ENCODE measurements at places on chromosomes 4 and X.

- no peak for DNase-seq
Observed at GRCh38 chrX:47184486-47184885, 9.1 kb upstream of the UBA1 start.

- DNase-seq = no peak
Observed at GRCh38 chr4:182775075-182775474, 142.1 kb downstream of the DCTD start.

- DNase-seq = no peak
Observed at GRCh38 chr4:67468830-67469229, 76.5 kb downstream of the CENPC start.

DNA sequence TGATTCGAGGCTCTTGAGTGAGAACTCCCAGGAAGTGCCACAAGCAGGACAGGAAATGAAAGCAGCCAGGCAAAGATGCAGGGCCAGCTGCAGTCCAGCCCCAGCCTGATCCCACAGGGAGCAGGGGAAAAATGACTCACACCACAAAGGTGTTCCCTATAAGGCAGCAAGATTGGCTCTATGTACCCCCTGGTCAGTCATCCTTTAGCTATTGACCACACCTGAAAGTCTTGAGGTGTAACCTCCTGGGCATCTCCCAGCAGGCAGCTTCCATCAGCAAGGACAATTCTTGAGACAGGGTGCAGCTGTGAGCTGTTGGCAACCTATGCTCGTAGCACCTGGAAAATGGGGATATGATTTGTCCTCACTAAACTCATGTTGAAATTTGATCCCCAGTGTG lies 27.9 kb upstream of the EXOC1L start:
- DNase-seq = no peak

DNA sequence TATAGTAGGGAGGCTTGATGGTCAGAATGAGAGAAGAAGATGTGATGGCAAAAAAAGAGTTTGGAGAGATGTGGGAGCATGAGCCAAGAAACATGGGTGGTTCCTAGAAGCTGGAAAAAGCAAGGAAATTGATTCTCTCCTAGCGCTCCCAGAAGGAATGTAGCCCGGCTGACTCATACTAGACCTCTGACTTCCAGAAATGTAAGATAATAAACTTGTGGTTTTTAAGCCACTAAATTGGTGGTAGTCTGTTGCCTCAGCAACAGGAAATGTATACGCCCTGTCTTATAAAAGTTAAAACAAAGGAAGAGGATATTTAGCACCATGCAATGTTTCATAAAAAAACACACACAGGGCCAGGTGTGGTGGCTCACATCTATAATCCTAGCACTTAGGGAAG lies 182.7 kb upstream of the PCDH7 start:
- DNase-seq = no peak

DNA sequence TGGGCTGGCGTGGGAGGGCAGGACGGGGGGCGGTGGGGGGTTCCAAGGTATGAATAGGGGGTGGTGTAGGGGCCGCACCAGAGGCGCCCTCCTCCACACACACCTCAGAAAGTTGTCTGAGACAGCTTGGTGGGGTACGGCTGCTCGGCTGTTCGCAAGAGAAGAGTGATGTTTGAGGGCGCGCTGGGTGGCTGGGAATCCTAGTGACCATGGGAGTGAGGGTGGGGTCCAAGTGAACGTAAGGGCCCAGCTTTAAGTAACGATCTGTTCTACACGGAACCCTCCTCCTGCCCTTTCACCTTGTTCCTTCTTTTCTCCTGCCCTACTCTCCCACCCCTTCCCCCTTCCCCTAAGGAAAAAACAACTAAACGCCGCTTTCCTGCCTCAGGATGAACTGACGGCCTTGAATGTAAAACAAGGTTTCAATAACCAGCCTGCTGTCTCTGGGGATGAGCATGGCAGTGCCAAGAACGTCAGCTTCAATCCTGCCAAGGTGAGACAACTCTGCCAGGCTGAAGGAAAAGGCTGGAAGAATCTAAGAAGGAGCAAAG lies 664 bp downstream of the MED12 start:
- no peak for DNase-seq

GRCh38 chrX:40383969-40384368 lies 196.8 kb upstream of the ATP6AP2 start:
- DNase-seq = no peak

GRCh38 chrX:47321386-47321785 lies 49.0 kb upstream of the ZNF157 start:
- no peak for DNase-seq

GRCh38 chr4:12036450-12036849 lies 607.8 kb upstream of the HS3ST1 start:
- no peak for DNase-seq

DNA sequence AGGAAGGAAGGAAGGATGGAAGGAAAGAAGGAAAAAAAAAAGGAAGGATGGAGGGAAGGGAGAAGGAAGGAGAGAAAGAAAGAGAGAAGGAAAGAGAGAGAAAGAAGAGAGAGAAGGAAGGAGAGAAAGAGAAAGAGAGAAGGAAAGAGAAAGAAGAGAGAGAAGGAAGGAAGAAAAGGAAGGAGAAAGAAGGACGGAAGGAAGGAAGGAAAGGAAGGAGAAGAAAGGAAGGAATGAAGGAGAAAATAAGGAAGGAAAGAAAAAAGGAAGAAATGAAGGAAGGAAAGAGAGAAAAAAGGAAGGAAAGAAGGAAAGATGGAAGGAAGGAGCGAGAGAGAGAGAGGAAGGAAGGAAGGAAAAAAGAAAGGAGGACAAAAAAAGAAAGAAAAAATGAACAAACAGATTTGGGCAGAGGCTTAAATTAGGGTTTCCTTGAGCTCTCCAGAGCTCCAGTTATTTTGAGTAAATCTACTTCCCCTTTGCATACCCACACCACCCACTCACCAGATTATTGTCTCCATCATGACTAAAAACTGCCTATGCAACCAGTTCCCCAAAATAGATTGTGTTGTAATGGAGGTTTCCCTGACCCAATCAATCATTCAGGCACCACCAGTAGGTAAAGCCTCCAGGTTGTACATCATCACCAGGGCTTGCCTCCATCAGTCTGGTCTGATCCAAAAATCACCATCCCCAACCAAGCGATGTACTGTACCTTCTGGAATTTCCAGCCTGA lies 1722.9 kb upstream of the PCDH10 start:
- no peak for DNase-seq

DNA sequence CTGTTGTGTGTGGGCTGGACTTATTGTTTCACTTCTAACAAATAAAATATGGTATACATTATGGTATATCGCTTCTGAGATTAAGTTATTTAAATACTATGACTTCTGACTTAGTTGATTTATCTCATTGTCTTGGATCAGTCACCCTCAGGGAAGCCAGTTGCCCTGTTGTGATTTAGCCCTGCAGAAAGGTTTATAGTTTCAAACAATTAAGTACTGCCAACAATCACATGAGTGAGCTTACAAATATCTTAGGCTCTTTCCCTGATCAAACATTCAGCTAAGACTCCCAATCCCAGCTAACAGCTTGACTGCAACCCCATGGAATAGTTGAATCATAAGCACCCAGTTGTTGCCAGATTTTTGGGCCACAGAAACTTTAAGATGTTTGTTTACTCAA lies 85.4 kb downstream of the MAGEC1 start:
- no peak for DNase-seq

GRCh38 chr4:8595237-8596087 lies 2.9 kb downstream of the CPZ start:
- no peak for DNase-seq

GRCh38 chr4:27692158-27692557 lies 831.5 kb downstream of the STIM2 start:
- no peak for DNase-seq

DNA sequence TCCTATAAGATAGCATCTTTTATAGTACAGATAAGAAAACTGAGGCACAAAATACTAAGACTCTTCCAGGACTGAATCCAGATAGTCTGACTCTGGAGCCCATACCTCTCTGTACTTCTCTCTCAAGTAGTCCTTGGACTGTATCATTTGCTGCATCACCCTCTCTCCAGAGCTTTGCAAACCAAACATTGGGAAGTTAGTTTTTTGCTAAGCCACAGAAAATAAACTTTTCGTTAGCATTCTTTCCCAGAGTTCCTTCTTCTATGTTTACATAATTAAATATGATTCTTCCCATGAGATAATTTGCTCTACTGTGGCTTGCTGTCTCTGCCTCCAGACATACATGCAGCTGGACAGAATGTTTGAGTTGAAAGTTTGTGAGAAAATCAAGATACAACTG lies 22.0 kb downstream of the PPEF2 start:
- DNase-seq = no peak

GRCh38 chrX:19728915-19729314 lies 158.5 kb downstream of the SH3KBP1 start:
- no peak for DNase-seq

GRCh38 chr4:122847931-122848330 lies 21.3 kb downstream of the FGF2 start:
- DNase-seq = no peak

DNA sequence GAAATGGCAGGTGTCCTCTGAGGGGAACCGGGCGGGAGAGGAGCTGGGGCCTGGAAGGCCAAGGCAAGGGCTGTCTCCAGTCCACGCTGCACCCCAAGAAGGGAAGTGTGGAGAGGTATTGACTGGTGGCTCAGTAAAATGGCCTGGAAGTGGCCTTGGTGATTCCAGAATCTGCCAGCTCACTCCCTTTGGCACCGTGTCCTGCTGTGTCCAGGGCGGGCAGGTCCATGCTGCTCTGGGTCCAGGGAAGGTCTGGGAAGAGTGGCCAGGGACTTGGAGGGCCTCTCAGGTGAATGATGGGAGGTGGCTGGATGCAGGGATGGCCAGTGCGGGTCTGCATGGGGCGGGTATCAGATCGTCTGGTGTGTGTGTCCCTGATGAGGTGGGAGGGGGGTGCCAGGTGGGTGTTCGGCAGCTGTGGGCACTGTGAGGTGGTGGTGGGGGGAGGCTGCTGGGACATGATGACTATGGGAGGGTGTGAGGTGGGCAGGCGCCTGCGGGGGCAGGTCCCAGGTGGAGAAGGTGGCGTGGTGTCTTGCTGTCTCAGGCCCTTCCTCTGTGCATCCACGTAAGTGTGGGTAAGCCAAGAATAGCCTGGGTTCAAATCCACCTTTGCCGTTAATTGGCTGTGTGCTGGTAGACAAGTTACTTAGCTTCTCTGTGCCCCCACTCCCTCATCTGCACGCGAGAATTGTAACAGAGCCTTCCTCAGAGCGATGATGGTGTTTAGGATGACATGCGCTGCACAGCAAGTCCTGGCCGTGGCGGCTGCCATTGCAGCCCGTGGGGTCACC lies 17.7 kb downstream of the RGS12 start:
- DNase-seq = no peak

GRCh38 chrX:76183289-76184049 lies 10.6 kb downstream of the PBDC1 start:
- no peak for DNase-seq

DNA sequence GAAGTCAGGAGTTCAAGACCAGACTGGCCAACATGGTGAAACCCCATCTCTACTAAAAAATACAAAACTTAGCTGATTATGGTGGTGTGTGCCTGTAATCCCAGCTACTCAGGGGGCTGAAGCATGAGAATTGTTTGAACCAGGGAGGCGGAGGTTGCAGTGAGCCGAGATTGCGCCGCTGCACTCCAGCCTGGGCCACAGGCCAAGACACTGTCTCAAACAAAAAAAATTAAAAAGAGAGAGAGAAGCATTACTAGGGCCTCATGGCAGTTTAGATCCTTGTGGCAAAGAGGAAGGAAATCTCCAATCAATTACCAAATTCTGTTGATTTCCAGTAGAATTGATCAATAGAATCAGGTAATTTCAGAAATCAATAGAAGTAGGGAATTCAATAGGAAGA lies 16.8 kb upstream of the SLC34A2 start:
- DNase-seq = no peak

- no peak for DNase-seq
Observed at GRCh38 chr4:96913441-96914080, 1073.7 kb downstream of the PDHA2 start.

GRCh38 chr4:47704693-47705325 lies 133.1 kb downstream of the CORIN start:
- DNase-seq = no peak

DNA sequence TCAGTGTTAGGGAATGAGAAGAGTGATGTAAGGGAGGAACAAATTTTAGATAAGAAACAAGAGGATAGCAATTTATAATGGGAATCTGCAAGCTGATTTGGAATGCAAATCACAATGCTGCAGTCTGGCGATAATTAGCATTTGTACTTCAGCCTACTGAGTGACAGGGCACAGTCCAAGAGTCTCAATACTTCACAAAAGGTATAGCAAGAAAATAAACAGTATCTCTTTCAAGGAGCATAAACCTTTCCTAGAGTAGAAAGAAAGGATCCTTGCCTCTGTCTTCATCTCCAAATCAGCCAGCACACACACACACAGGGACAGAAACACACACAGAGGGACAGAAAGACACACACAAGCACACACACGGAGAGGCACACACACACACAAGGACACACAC lies 1.1 kb upstream of the GPM6A start:
- no peak for DNase-seq

DNA sequence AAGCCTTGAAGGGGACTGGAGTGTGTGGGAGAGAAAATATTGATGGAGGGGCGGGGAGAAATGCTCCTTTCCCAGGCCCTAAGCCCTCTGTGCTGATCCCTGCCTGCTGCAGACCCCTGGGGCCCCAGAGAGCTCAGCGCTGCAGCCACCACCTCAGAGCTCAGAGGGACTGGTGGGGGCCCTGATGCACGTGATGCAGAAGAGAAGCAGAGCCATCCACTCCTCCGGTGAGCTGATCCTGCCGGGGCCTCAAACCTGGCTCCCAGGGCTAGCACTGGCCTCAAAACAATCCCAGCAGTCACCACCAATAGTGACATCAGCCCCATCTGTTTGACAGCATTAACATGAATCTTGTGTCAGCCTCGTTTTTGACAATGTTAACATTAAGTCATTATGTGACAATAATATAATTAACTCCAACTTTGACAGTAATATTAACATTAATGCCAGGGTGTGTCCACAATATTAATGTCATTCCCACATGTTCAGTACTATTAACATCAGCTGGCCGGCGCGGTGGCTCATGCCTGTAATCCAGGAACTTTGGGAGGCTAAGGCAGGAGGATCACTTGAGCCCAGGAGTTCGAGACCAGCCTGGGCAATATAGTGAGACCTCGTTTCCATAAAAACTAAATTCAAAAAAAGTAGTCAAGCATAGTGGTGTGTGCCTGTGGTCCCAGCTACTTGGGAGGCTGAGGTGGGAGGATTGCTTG lies 5.8 kb downstream of the WAS start:
- no peak for DNase-seq

DNA sequence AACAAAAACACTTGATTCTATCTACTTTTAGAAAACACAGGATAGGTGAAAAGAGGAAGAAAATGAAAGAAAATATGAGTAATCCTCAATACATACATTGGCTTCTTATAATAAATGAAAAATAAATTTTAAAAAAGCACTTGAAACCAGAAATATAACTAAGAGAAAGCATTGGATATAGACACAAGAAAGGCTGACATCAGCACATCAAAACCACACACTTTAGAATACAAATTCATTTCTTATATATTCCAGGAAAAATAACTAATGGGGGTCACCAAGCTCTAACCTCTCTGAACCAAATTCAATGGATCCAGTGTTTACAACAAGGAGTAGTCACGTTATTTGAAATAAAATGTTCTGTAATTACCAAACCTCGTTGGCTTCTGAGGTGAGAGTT lies 133.5 kb downstream of the REELD1 start:
- no peak for DNase-seq
